Activated naive CD8-positive, alpha-beta T cell treated with anti-CD3 and anti-CD28 coated beads for 36 hours (primary cell): ENCODE measurements at places on chromosomes 2 and 18. TPM values are rescaled to one million over a fixed set of nuclear protein-coding genes. Genes with fewer than 3 reads are reported as not detected.

Gene KDM3A
- total RNA-seq = 55.5 TPM

Gene AKAIN1
- not detected for total RNA-seq

Gene GKN1
- not detected for total RNA-seq

Gene EIF5B
- 99.6 TPM for total RNA-seq

Gene LCT
- total RNA-seq = 0.31 TPM

Gene INPP5D
- total RNA-seq = 38.7 TPM

Gene DUSP2
- 279 TPM for total RNA-seq

Gene PRSS56
- not detected for total RNA-seq

Gene GAD1
- 0.74 TPM for total RNA-seq

Gene LYG1
- 0.30 TPM for total RNA-seq

Gene ITPRIPL1
- total RNA-seq = 46.0 TPM

Gene ICA1L
- 8.0 TPM for total RNA-seq

Gene CTDP1
- 44.6 TPM for total RNA-seq

Gene PRPF40A
- 154 TPM for total RNA-seq

DNA sequence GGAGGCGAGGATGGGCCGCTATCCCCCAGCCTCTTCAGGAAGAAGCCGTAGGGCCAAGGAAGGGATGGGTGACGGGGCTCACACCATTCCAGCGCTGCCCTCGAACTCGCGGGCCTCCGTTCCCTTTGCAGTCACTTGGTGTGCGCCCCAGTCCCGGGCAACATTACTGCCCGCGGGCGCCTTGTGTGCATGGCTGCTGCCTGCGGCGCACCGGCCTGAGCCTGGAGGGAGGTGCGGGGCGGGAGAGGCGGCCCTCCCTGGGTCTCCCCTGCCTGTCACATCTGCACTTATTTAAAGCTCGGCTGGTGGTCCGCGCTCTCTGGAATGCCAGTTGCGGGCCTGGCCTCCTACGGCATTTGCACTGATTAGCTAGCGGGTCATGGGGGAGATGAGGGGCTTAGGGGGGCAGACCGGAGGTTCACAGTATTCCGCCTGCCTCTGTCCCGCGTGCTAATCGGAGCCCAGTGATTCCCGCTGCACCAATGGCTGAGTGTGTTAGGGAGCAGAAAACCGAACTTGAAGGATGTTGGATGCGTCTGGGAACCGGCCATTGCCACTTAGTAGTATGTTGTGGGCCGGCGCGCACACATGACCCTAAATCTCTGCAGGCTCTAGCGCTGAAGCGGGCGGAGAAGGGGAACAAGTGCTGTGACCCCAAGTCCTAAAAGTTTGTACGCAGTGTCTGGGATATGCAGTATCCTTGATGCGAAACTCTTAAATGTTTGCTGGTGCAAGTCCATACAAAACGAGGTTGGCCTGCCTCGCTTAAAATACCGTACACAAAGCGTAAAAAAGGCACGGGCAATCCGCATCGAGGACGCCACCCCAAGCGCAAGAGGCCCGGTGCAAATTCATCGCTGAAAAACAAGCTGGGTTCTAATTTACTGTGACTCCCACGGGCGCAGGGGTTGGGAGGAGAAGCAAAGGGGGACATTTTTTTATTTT, 161.2 kb upstream of the SIX2 start:
- H3K4me1 ChIP-seq = peaks cover 2% of the 10 kb centered on the region
- H3K27me3 ChIP-seq = peaks cover 72% of the 10 kb centered on the region
- no peaks in the 10 kb centered on the region for H3K36me3 ChIP-seq
- no peak for DNase-seq

DNA sequence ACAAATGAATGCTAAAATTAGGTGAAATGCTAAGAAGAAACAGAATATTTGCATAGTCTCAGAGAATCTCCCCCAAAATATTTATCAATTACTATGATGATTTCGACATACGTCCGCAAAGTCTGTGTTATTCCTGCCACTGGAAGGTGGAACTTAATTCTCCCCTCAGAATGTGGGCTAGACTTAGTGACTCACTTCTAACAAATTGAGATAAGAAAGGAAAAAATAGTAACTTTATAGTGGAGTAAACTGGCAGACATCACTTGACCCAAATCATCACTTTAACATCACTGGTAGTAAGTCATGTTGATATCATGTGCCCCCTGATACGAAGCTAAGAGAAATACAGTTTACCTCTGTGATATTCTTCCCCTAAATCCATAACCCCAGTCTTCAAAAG, 23.5 kb downstream of the HADHB start:
- peaks cover 2% of the 10 kb centered on the region for H3K36me3 ChIP-seq
- H3K27me3 ChIP-seq = no peaks in the 10 kb centered on the region
- DNase-seq = no peak
- peaks cover 9% of the 10 kb centered on the region for H3K4me1 ChIP-seq

DNA sequence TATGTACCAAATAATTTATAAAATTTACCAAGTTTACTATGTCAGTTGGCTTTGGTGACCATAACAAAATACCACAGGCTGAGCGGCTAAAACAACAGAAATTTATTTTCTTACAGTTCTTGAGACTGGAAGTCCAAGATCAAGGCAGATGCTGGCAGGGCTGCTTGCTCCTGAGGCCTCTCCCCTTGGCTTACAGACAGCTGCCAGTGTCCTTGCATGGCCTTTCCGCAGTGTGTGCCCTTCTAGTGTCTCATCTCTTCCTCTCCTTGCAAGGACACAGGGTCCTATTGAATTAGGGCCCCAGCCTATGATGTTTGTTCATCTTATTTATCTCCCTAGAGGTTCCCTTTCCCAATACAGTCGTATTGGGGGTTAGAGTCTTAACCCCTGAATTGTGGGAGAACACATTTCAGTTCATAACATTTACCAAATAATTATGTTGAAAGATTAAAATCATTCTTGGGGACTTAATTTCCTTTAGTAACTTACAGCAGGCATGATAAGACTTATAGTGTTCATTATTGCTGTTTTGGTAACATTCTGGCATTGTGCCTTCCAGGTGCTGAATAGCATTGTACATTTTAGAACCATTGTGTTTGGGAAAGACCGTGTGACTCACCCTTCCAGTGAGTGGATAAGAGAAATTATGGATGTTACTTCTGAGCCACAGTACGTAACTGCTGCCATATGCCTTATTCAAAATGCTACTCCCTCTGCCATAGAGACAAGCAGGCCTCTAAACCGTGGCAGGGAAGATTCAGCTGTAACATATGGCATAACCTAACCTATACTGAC, 317.5 kb downstream of the TMX3 start:
- H3K4me3 ChIP-seq = no peak overlapping the region
- no peak for DNase-seq
- no peaks in the 10 kb centered on the region for H3K36me3 ChIP-seq
- H3K27me3 ChIP-seq = peaks cover 3% of the 10 kb centered on the region

DNA sequence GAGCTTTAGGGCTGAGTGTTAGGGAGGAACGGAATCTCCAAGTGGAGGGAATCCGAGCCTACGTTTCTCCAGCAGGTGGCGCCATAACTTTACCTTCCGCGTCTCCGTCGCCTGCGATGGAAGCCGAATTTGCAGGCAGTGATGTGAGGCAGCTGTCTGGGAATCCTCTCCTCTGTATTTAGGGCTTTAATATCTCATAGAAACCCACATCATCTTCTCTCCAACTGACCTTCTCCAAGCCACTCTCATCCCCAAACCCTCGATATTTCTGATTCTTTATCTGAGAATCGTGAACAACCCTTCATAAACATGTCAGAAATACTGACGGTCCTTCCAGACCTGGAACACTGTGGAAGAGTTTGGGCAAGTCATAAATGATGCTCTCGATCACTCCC, 27.5 kb downstream of the SIX2 start:
- peaks cover 18% of the 10 kb centered on the region for H3K27me3 ChIP-seq
- DNase-seq = peak; percentile 52
- H3K36me3 ChIP-seq = no peaks in the 10 kb centered on the region
- no peak overlapping the region for H3K27ac ChIP-seq

GRCh38 chr2:215695861-215696260, 260.0 kb upstream of the FN1 start:
- H3K27me3 ChIP-seq = no peaks in the 10 kb centered on the region
- no peaks in the 10 kb centered on the region for H3K36me3 ChIP-seq
- H3K27ac ChIP-seq = no peak overlapping the region
- no peaks in the 10 kb centered on the region for H3K4me1 ChIP-seq
- no peak for DNase-seq
- H3K4me3 ChIP-seq = no peak overlapping the region

- no peak overlapping the region for H3K4me3 ChIP-seq
- no peaks in the 10 kb centered on the region for H3K27me3 ChIP-seq
- no peak overlapping the region for H3K27ac ChIP-seq
- H3K4me1 ChIP-seq = peaks cover 19% of the 10 kb centered on the region
- H3K36me3 ChIP-seq = peaks cover 6% of the 10 kb centered on the region
Measured at GRCh38 chr2:98561902-98562695, 46.2 kb downstream of the COA5 start.

GRCh38 chr18:23752796-23753195, 63.5 kb downstream of the LAMA3 start:
- no peak for DNase-seq
- no peak overlapping the region for H3K4me3 ChIP-seq
- no peaks in the 10 kb centered on the region for H3K27me3 ChIP-seq
- no peak overlapping the region for H3K27ac ChIP-seq
- H3K4me1 ChIP-seq = no peaks in the 10 kb centered on the region

GRCh38 chr2:68784915-68785314, 50.3 kb downstream of the ARHGAP25 start:
- H3K36me3 ChIP-seq = peaks cover 30% of the 10 kb centered on the region
- H3K4me1 ChIP-seq = peaks cover 39% of the 10 kb centered on the region
- no peaks in the 10 kb centered on the region for H3K27me3 ChIP-seq

DNA sequence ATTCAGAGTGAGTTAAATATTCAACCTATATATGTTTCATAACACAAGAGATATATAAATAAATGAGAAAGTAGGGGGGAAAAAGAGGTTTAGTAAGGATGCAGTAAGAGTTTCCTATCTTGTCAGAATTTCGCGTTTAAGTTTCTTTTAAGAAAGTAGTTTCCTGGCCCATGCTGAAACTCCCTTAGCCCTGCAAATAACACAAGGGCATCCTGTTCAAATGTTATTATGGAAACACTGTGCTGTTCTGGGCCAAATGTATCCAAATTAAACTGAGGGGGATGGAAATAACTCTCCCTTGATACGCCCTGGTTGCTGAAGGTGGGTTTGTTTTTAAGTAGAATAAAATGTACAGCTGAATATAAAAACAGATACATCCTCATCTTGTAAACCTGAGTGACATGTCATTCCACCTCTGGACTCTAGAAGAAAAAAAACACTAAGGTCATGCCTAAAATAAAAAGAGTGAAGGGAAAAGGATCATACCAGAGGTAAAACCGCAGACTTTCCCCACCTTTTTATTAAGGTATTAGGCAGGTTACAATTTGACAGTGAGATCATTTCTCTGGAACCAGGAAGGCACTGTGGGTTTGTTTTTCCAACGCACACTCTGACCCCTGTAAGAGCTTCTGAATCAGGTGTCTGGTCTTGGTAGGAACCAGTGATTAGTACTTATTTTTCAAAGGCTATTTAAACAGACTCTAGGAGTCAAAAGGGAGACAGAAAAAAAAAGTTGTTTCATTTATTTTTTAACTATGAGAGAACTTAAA, 16.7 kb downstream of the BCL2 start:
- peak overlapping the region; percentile 55 for H3K4me3 ChIP-seq
- H3K27ac ChIP-seq = peak overlapping the region; percentile 96
- peaks cover 85% of the 10 kb centered on the region for H3K4me1 ChIP-seq
- peaks cover 74% of the 10 kb centered on the region for H3K36me3 ChIP-seq

DNA sequence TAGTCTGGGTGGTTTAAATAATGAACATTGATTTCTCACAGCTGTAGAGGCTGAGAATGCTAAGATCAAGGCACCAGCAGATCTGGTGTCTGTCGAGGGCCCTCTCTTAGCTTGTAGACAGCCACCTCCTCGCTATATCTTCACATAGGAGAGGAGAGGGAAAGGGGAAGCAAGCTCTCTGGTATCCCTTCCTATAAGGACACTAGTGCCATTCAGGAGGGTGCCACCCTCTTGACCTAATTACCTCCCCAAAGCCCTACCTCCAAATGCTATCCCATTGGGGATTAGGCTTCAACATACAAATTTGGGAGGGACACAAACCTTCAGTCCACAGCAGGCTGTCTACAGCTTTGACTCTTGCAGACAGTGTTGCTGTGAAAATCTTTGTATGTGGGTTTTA, 76.7 kb downstream of the BOLA3 start:
- no peaks in the 10 kb centered on the region for H3K27me3 ChIP-seq
- peaks cover 21% of the 10 kb centered on the region for H3K4me1 ChIP-seq
- H3K36me3 ChIP-seq = peaks cover 31% of the 10 kb centered on the region
- DNase-seq = no peak
- no peak overlapping the region for H3K4me3 ChIP-seq
- H3K27ac ChIP-seq = no peak overlapping the region

DNA sequence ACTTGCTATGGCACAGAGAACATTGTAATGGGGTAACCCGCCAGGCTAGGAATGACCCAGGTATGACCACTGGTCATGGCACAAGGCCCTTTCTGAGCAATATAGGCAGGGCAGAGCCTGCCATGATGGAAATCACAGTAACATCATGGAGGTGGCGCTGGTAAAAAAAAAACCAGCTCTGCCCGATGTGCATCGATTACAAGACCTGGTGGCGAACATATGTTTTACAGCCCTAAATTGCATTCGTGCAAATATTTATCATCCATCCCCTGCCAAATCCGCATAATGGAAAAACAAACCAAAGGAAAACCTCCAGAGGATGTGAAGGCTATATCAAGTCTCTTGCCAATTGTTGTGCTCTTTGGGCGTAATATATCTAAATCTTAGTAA, 60.6 kb downstream of the SEMA4F start:
- H3K27me3 ChIP-seq = peaks cover 4% of the 10 kb centered on the region
- peaks cover 8% of the 10 kb centered on the region for H3K4me1 ChIP-seq
- H3K4me3 ChIP-seq = peak overlapping the region; percentile 77
- no peaks in the 10 kb centered on the region for H3K36me3 ChIP-seq
- H3K27ac ChIP-seq = no peak overlapping the region

DNA sequence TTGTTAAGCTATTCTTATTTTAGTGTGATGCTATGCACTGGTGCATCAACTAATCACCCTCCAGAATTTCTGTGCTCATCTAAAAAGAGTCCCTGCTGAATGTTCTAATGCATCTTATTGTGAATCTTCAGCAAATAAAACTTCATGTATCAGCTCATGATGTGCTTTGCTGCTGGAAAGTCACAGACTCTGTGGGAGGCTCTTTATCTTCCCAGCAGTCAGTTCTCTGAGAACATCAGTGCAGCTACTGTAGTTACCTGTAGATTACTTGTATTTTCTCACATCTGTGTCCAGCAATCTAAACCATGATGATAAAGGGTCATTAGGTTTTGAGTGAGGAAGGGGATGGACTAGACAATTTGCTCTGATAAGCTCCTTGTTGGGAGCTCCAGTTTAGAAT, 141.6 kb upstream of the SP3 start:
- H3K27me3 ChIP-seq = no peaks in the 10 kb centered on the region
- DNase-seq = no peak
- no peak overlapping the region for H3K27ac ChIP-seq

GRCh38 chr2:169189132-169189531, 119.8 kb downstream of the DHRS9 start:
- H3K4me3 ChIP-seq = no peak overlapping the region
- no peak overlapping the region for H3K27ac ChIP-seq
- H3K36me3 ChIP-seq = no peaks in the 10 kb centered on the region
- no peaks in the 10 kb centered on the region for H3K4me1 ChIP-seq
- H3K27me3 ChIP-seq = peaks cover 4% of the 10 kb centered on the region
